Inflammatory macrophage treated with lipopolysaccharide for 1 hour (primary cell): ENCODE measurements at places on chromosomes 11 and 22.

DNA sequence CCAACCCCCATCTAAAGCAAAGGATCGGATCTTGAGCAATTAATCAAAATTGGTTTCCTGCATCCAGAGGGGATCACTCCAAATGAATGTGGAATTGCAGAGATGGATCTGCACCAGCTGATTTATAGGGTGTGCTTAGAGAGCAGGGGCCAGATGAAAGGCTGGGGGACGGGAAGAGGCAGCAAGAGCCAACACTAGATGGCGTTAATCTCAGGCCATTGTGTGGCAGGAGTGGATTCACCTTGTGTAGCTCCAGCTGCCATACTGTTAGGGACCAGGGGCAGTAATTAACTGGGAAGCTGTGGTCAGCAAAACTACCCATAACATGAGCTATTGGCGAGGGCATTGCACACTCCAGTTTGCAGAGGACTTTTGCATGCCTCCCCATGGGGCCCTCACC is 35.6 kb downstream of the SERPINH1 start:
- peak; percentile 5 for DNase-seq

GRCh38 chr11:22089609-22090008 is 103.3 kb upstream of the ANO5 start:
- DNase-seq = no peak

DNA sequence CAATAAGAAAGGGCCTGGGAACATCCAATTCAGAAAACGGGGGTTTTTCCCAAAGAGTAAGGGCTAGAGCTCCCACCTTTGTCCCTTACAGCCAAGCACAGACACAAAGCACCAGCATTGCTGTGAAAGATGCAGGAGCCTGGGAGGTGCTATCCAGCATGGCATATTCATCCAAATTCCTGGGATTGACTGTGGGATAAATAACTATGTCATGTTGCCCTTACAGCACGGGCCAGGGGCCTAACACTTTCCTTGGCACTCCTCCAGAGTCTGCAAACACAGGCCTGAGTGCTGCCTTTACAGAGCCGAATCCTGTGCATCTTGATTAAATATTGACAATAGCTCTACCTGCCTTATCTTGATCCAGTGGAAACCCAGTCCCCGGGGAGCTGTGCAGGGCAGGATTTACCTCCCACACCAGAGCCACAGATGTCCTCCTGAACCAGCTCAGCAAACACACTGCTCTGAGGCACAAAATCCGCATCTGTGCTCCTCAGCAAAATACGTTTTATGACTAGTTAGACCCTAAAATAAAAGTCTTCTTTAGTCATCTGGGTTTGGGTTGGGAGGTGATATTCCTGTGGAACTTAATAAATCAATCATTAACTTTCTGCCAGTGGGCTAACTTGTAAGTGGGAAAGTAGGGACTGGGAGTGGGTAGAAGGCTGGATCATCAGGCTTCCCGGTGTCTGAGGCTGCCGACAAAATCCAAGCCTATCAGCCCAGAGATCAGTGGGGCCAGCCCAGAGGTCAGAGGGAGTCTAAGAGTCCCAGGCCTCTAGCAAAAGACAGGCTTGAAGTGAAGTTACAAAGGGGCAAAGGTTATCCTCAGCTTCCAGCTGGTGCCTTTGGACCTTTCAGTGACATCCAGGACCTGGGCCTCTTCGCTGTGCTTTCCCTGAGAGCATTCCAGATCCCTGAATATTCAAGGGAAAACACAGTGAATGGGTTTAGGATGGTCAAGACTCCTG is 36.5 kb downstream of the POU2AF3 start:
- DNase-seq = no peak

DNA sequence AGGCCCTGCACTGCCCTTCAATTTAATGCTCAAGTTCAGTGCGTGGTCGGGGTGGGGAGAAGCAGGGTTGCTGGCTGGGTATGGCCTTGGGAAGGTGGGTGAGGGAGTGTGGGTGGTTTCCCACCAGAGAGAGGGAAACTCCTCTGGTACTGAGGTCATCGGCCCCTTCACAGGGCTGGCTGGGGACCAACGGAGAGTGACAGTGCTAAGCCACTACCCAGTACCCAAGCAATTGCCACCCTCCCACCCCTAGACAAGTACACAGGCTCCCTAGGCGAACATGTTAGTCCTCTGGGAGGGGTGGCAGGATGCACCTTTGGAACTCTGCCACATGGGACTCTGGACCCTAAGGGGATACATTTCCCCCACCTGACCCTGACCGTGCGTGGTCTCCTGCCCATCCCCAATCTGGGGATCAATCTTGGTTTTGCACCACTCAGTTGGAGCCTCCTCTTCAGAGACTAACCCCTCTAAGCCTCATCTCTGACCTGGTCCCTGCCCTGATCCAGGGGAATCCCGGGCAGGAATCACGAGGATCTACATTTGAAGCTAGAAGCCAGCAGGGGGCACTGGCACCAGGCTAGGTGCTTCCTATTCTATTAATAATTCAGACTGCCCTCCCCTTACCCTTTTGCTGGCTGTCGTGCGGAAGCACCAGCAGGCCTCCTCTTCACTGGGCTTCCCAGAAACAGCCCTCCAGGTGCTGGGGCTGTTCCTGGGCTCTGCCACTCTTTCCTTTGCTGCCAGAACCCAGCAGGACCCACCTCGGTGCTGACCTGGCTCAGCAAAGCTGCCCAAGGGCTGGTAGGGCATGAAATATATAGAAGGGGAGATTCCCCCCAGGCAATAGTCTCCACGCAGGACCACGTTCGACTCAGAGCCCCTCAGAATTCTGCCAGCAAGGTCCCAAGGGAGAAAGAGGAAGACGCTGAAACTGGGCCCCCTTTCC is 377.7 kb downstream of the TENM4 start:
- peak; percentile 6 for DNase-seq

GRCh38 chr11:3123761-3124733 is 41.1 kb downstream of the OSBPL5 start:
- peak; percentile 77 for DNase-seq

- no peak for DNase-seq
These were observed 421.9 kb upstream of the CADM1 start for GRCh38 chr11:115926138-115926537.

DNA sequence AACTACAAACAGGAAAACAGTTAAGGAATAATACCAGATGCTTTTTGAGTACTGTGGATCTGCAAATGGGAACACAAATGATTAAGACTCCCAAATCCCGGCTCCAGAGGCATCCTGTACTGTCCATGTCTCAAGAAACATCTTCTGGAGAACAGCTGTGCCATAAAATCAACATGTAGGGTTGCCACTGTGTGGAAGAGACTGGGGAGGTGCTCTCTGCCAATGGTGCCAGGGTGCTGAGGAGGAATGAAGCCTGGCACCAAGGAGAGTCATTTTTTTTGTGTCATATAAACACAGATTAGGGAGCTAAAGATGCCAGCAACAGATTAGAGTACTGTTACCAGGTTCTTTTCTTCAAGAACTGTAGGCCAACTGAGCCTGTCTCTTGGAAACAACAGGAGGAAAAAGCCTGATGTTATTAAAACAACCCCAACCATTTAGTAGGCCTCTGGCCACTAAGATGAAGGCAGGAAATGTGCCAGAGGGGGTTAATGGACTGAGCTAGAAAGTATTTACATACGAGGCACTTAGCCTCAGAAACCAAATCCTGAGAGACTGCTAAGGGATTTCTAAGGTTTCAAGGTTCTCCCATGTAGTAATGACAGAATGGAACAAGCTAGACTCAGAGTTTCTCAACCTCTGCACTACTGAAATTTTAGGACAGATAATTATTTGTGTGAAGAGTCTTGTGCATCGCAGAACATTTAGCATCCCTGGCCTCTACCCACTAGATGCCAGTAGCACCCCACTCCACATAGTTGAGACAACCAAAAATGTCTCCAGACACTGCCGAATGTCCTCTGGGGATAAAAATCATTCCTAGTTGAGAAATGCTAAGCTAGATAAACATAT is 54.6 kb upstream of the CHRM4 start:
- no peak for DNase-seq

- no peak for DNase-seq
These were observed 6.4 kb downstream of the SLC16A8 start for GRCh38 chr22:38077595-38077994.

GRCh38 chr11:73313652-73314051 is 5.6 kb downstream of the ARHGEF17 start:
- peak; percentile 35 for DNase-seq

DNA sequence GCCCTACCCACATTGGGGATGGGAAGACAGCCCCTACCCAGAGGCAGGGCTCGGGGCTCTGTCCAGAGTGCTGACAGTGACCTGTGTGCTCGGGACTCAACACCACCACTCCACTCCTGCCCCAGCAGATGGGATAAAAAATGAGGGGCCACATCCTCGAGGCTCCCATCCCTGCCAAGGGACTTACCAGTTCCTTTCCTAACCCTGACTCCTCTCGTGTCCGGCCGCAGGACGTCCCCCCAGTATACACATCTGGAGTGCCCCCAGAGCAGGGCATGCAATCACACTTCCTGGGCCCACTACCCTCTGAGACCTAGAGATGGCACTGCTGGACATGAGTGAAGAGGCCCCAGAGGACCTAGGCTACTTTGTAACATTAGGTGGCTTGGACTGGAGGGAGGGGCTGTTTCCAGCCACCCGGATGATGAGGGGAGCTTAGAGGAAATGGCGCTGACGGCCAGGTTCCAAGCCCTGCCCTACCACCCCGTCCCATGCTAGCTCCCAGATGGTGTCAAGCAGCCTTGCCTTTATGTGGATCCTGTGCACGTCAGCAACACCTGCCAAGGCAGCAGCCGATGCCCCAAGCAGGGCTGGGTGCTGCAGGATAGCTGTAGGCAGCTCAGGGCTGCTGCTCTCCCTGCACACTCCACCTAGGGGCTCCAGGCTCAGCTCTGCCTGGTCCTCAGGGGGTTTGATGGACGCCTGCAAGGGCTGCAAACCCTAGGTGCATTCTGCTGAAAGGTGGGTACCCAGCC is 86.6 kb downstream of the DGCR2 start:
- DNase-seq = no peak

- no peak for DNase-seq
These were observed 2.9 kb upstream of the FOSL1 start for GRCh38 chr11:65903068-65903481.

- DNase-seq = no peak
These were observed 32.9 kb upstream of the CD5 start for GRCh38 chr11:61069427-61069826.

DNA sequence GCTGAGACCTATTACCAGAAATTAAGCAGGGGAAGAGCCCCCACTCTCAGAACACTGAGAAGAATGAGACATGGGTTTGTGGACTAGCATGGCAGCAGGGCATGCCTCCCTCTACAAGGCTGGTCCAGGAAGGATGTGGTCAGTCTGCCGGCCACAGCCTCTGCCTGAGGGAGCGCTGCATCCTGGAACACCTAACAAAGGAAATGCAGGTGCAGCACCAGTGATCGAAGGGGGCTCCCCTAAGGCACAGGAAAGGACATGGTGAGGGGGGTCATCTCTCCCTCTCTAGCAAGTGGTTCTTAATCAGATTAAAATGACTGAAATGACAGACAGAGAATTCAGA is 40.6 kb upstream of the ARL14EP start:
- DNase-seq = no peak
